ENCODE measurements at places on chromosomes 2 and 18.
A peak's percentile ranks its signal among the peaks of the same experiment; 100 is the strongest.

- peak; percentile 49 for DNase-seq
Observed at GRCh38 chr2:204664708-204665121, 119.4 kb downstream of the PARD3B start.

DNA sequence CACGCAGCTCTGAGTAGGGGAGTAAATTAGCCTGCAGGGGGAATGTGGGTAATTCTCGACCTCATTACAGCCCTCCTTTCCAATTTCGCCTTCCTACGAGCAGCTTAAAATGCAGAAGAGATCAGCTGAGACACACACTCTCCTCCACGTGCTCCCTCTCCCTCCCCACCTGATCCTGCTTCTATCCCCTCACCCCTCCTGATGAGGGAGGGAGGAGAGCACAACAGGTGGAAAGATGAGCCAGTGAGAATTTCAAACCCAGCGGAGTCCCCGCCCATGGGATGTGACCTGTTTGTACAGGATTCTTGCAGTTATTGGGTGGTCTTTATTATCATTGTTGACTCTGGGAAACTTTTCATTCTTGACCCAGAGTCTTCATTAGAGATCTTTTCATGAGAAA, 35.5 kb downstream of the DDX18 start:
- DNase-seq: no peak

- peak; percentile 0 for DNase-seq
Observed at GRCh38 chr18:70994116-70994515, 705.3 kb downstream of the SOCS6 start.

DNA sequence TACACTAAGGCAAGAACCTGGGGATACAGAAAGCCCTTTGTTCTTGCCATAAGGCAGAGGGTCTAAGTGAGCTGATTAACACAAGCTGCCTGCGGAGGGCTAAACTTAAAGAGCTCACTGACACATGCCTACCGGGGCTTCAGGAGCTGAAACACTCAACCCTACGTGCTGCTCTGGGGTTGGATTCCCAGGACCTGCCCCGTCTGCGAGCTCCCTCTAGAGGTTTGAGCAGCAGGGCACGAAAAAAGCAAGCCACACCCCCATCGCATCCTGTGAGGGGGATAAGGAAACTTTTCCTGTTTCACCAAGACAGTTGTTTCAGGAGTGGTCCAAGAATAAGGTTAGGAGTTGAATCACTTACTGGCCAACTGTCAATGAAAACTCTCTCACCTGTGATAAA, 562.1 kb downstream of the TMX3 start:
- DNase-seq: no peak

- DNase-seq: no peak
Observed at GRCh38 chr2:196725218-196725617, 74.3 kb downstream of the GTF3C3 start.

All from fibroblast of skin of left quadriceps (primary cell).